Stomach (tissue), 19 donors: ENCODE measurements at places on chromosomes 6 and 20.

DNA sequence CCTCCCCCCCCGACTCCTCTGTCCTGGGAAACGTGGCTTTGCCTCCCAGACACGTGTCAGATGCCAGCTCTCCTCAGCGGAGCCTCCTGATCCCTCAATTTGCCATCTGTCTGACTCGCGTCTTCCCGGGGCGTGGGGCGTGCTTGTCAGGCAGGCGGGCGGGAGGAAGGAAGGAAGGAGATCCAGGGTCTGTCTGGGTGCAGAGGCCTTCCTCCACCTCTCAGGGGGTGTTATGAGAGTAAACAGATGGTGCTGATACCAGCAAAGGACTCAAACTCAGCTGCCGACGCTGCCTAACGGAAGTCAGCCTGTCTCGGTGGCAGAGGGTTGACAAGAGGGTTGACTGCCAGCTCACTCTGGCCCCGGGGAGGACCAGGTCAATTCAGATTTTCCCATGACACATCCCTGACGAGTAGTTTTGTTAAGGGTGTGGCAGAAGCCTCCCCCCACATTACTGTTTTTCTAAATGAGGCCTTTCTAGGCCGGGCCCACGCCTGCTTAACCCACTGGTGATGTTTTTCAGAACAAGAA is 17.0 kb downstream of the UQCC2 start:
- H3K27me3 ChIP-seq: no peaks in the 10 kb centered on the region
- peak overlapping the region; percentile 19 for H3K27ac ChIP-seq
- peaks cover 30% of the 10 kb centered on the region for H3K4me1 ChIP-seq
- peaks cover 43% of the 10 kb centered on the region for H3K36me3 ChIP-seq
- peak; percentile 67 for DNase-seq
- H3K4me3 ChIP-seq: no peak overlapping the region

DNA sequence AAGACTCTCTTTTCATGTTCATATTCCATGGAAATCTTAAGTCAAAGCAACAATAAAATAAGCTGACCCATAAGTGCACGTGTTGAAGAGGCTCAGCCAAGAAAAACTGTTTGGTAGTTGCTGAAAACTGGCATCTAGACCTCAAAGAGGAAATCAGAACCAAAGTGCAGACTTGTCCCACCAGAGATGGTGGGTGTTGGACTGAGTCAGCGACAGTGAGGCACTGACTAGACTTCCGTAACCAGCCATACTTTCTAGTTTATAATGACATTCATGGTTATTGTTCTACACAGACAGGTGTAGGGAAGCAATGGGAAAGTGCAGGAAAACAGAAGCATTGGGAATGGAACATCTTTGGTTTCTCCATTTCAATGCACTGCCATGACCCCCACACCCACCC is 175.7 kb upstream of the AGPAT4 start:
- no peaks in the 10 kb centered on the region for H3K4me1 ChIP-seq
- no peaks in the 10 kb centered on the region for H3K36me3 ChIP-seq
- DNase-seq: no peak

DNA sequence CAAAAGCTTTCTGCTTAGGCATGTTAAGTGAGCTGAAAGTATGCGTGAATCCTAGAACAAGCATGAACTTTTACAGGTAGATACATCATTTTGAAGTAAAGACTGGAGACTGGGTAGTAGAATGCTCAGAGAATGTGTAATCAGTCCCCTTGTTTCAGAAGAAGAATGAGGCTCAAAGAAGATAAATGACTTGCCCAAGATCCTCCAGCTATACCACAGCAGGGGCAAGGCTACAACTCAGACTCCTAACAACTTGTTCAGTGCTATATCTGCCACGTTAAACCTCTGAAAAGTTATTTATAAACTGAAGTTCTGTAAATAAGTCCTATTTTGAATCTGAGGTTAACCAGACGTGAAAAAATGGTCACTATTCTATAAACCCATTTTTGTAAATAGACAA is 2.9 kb downstream of the RIPOR2 start:
- H3K36me3 ChIP-seq: no peaks in the 10 kb centered on the region
- H3K27me3 ChIP-seq: no peaks in the 10 kb centered on the region
- H3K4me3 ChIP-seq: peak overlapping the region; percentile 25
- DNase-seq: no peak
- no peak overlapping the region for H3K27ac ChIP-seq

DNA sequence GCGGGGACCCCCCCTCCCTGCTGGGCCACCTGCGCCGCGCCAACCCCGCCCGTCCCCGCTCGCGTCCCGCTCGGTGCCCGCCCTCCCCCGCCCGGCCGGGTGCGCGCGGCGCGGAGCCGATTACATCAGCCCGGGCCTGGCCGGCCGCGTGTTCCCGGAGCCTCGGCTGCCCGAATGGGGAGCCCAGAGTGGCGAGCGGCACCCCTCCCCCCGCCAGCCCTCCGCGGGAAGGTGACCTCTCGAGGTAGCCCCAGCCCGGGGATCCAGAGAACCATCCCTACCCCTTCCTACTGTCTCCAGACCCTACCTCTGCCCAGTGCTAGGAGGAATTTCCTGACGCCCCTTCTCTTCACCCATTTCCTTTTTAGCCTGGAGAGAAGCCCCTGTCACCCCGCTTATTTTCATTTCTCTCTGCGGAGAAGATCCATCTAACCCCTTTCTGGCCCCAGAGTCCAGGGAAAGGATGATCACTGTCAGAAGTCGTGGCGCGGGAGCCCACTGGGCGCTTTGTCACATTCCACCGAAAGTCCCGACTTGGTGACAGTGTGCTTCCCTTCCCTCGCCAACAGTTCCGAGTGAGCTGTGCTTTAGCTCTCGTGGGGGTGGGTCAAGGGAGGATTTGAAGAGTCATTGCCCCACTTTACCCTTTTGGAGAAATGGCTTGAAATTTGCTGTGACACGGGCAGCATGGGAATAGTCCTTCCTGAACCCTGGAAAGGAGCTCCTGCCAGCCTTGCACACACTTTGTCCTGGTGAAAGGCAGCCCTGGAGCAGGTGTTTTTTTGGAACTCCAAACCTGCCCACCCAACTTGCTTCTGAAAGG is 2.1 kb downstream of the VEGFA start:
- H3K4me1 ChIP-seq: peaks cover 76% of the 10 kb centered on the region
- peak overlapping the region; percentile 98 for H3K27ac ChIP-seq
- H3K27me3 ChIP-seq: no peaks in the 10 kb centered on the region
- peak; percentile 85 for DNase-seq

DNA sequence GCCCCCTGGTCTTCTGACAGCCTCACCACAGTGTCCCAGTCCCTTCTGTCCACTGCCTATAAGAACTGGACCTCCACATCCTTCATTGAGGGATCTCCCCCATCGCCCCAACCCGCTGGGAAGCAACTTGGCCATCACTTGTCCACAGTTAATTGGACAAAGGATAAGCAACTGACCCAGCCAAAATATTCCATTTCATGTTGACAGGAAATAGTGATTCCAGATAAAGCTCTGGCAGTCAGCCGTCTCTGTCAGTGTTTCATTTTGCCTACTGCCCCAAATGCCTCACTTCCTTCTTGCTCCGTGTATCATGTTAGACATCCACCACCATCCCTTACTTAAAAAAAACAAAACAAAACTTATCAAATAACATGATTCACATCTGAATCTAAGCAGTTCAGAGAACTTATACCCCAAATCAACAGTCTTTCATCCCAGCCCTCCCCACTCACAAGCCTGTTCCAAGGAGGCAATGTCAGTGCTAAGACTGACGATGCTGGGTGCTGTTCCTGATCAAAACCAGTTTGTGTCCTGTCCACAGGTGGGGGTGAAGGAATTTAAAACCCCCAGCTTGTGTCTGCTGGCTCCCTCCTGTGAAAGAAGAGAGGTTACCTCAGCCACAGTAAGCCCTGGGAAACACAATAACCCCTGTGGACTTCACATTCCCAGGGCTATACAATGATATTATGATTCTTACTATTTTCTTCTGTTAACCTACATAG is 162.5 kb downstream of the WDR27 start:
- H3K4me1 ChIP-seq: no peaks in the 10 kb centered on the region
- H3K27me3 ChIP-seq: no peaks in the 10 kb centered on the region
- H3K36me3 ChIP-seq: no peaks in the 10 kb centered on the region

GRCh38 chr6:31225735-31226134 is 46.2 kb downstream of the HLA-C start:
- no peaks in the 10 kb centered on the region for H3K4me1 ChIP-seq
- peak overlapping the region; percentile 39 for H3K27ac ChIP-seq
- no peak overlapping the region for H3K4me3 ChIP-seq
- DNase-seq: peak; percentile 57
- no peaks in the 10 kb centered on the region for H3K36me3 ChIP-seq

DNA sequence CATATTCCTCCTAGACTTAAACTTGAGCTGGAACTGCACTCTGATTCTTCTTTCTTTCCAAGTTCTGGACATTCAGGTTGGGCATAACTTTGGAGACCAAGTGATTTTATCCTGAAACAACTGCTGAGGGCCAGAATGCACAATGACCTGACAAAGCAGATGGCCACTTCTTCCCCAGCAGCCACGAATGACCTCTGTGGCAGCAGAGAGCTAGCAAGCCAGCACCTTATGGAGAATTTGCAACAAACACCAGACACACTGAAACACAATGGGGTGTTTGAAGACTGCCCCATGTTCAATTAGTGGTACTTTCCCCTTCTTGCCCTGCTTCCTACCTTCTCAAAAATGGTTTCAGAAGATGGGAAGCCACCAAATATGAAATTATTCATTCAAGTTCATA is 4.2 kb upstream of the TENT5A start:
- H3K27me3 ChIP-seq: no peaks in the 10 kb centered on the region
- H3K27ac ChIP-seq: no peak overlapping the region
- H3K4me1 ChIP-seq: peaks cover 5% of the 10 kb centered on the region
- H3K36me3 ChIP-seq: no peaks in the 10 kb centered on the region

DNA sequence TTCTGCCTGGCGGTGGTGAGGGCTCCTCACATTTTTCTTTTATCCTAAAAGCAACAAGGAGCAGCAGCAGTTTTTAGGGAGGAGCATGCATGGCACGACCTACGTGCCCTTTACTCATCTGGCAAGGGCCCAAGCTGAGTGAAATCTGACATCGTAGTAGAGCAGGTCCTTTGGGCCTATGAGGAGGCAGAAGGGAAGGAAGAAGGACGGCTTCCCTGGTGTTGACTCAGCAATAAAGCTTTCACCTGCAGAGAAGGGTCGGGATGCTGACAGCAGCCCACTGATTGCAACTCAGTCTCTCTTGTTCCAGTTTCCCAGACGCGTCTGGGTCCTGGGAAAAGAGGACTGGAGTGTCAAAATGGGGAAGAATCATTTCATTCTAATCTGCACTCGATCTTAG is 409.1 kb upstream of the AGPAT4 start:
- no peaks in the 10 kb centered on the region for H3K4me1 ChIP-seq
- no peak for DNase-seq
- H3K27me3 ChIP-seq: no peaks in the 10 kb centered on the region
- no peak overlapping the region for H3K27ac ChIP-seq
- no peak overlapping the region for H3K4me3 ChIP-seq

DNA sequence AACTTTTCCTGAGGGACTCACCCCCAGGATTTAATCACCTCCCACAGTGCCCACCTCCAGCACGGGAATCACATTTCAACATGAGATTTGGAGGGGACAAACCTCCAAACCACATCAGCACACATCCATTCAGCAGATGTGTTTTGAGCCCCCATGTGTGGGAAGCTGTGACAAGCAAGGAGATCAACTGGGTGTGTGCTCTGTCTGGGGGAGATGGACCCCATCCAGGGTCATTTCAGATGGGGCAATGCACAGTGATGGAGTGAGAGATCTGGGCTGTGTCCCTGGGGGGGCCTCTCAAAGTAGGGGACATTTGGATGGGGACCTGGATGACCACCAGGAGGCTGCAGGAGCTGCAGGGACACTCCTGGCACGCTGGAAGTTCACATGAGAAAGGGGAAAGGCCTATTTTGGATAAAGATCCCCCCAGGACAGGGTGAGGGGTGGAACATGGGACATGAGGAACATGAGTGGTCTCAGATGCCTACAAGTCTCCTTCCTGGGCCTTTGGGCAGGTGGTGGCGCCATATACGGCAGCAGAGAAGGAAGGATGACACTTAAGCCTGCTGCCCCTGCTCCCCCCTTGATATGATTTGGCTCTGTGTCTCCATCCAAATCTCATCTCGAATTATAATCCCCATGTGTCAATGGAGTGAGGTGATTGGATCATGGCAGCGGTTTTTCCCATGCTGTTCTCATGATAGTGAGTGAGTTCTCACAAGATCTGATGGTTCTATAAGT is 49.6 kb downstream of the SLC2A10 start:
- peaks cover 6% of the 10 kb centered on the region for H3K4me1 ChIP-seq
- H3K4me3 ChIP-seq: no peak overlapping the region
- no peak overlapping the region for H3K27ac ChIP-seq
- peaks cover 18% of the 10 kb centered on the region for H3K27me3 ChIP-seq
- no peak for DNase-seq

DNA sequence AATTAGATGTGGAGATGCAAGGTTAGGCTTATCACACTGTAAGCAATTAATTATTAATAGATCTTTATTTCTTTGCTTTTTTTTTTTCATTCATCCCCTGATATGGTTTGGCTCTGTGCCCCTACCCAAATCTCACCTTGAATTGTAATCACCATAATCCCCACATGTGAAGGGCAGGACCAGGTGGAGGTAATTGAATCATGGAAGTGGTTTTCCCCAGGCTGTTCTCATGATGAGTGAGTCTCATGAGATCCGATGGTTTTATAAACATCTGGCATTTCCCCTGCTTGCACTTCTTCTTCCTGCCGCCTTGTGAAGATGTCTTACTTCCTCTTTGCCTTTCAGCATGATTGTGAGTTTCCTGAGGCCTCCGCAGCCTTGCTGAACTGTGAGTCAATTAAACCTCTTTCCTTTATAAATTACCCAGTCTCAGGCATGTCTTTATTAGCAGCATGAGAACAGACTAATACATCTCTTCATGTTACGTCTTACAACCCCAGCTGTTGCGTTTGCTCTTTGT is 333.8 kb downstream of the CDH26 start:
- H3K4me1 ChIP-seq: no peaks in the 10 kb centered on the region
- H3K4me3 ChIP-seq: no peak overlapping the region
- no peaks in the 10 kb centered on the region for H3K36me3 ChIP-seq
- no peaks in the 10 kb centered on the region for H3K27me3 ChIP-seq
- DNase-seq: no peak

DNA sequence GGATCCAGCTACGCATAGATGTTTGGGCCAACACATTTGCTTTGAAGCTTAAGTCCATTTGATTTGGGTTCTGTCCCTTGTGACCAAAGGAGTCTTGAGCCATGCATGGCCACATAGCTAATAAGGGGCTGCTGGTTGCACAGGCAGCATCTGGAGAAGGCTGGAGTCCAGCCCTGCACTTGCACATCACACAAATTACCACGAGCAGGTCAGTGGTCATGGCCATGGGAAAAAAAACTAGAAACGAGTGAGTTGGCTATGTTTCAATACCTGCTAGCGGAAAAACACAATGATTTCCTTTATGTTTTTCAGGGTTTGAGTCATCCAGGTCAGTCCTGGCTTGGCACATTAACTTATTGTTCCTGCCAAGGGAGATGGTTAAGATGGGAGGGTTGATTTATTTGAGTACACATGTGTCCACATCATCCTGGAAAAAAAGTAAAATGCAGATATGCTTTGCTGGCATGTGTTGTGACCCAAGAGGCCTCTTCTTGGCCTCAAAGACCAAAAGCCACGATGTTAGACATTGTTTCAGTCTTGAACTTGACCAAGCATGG is 5.6 kb upstream of the STX16 start:
- no peaks in the 10 kb centered on the region for H3K27me3 ChIP-seq
- no peak overlapping the region for H3K4me3 ChIP-seq
- no peaks in the 10 kb centered on the region for H3K36me3 ChIP-seq
- H3K4me1 ChIP-seq: no peaks in the 10 kb centered on the region
- no peak for DNase-seq

GRCh38 chr6:126337323-126337722 is 2.6 kb upstream of the CENPW start:
- no peak overlapping the region for H3K4me3 ChIP-seq
- no peak overlapping the region for H3K27ac ChIP-seq
- no peak for DNase-seq
- no peaks in the 10 kb centered on the region for H3K36me3 ChIP-seq
